Hematopoietic multipotent progenitor cell (in vitro differentiated cells): ENCODE measurements at places on chromosomes 3 and 15.

DNA sequence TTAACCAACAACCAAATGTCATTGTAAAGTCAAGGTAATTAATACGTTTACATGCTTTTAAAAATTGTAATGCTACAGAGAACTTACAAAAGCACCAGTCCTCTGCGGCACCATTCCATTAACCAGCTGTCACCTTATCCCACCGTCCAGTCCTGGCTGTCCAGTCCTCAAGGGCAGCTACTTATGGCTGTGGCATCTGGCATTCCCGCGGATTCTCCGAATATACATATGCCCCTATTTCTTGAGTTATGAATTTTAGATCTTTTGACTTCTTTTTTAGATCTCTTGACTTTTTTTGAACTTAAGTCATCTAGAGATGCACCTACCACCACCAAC is 382 bp upstream of the POMGNT2 start:
- no peak for DNase-seq

GRCh38 chr3:45948881-45949280 is 5.6 kb downstream of the CXCR6 start:
- DNase-seq, result no peak

GRCh38 chr3:110180733-110181132 is 843.4 kb upstream of the DPPA4 start:
- no peak for DNase-seq

DNA sequence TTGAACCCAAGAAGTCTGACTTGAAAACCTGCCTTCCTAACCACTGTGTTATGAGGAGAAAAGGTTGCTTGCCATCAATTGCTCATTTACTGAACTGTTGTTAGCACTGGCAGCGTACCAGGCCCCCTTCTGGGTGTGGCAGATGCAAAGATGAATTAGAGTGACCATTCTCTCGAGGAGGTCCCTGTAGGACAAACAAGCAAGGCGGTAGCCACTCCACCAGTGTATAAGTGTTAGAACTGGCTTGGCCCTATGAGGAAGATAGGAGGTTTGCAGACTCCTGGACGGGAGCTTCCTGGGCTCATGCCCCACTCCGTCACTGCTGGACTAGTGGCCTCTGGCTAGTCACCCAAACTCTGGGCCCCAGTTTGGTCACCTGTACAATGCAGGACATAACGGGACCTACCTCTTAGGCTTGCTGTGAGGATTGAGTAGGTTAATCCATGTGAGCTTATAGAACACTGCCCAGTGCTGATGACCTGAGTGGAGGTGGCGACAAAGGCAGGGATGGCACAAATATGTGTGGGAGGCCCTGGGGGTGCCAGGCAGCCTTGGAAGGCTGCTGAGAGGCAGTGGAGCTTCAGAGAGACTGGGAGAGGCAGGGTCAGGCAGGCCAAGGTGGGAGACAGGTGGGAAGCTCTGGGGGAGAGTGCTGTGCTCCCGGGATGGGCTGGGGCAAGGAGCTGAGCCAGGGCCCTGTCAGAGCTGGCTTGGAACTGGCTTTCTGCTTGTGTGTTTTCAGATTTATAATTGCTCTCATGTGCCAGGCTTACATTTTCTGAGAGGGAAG is 145.9 kb downstream of the DNAJB8 start:
- no peak for DNase-seq

- DNase-seq, result no peak
These were observed 547.8 kb upstream of the EPHA6 start for GRCh38 chr3:96266395-96267190.

DNA sequence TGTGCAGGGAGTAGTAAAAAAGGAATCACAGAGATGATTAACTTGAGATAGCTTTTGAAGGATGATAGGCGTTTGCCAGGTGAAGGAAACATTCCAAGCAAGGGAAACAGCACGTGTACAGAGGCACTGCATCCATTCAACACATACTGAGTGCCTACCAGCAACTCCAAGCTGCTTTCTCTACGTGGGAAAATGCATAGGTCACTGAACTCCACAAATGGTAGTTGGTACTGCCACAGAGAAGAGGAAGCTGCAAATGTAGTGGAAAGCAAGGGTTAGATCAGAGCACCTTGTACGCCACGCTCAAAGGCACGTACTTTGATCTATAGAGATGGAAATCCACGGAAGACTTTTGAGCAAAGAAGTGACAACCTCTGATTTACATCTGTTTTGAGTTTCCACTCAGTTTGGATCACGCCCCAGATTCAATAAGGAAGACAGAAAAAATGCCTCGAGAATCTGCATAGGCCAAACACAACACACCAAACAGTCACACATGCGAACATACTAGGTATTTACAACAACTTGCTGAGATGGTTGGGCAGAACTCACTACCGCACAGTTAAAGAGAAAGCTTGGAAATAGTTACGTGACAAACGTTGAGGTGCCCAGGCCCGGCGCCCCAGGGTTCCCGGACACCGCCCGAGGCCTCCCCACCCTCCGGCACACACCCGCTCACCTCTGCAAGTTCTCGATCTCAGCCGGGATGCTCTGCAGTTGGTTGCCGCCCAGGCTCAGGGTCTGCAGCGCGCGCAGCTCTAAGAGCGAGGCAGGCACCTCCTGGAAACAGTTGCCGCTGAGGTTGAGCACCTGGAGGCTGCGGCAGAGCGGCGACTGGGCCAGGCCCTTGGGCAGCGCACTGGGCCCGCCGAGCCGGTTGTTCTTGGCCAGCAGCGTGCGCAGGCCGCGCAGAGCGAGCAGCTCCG is 826 bp downstream of the LRRC58 start:
- DNase-seq, result peak; percentile 22

GRCh38 chr3:54939557-54940300 is 11.9 kb upstream of the LRTM1 start:
- DNase-seq, result no peak

DNA sequence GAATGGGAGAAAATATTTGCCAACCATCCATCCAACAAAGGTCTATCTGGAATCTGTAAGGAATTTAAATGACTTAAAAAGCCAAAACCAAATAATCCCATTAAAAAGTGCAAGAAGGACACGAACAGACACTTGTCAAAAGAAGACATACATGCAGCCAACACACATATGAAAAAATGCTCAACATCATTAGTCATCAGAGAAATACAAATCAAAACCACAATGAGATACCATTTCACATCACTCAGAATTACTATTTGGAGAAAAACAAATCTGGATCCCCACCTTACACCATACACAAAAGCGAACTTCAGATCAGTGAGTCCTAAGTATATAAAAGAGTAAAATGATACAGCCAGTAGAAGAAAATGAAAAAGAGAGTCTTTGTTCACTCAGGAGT is 58.6 kb upstream of the MNS1 start:
- DNase-seq, result no peak

- no peak for DNase-seq
These were observed 16.3 kb upstream of the EMC3 start for GRCh38 chr3:10002951-10003350.

GRCh38 chr3:152790651-152791387 is 44.1 kb upstream of the P2RY1 start:
- DNase-seq, result no peak

- DNase-seq, result no peak
These were observed 392.1 kb downstream of the NLGN1 start for GRCh38 chr3:173789530-173790162.

- peak; percentile 62 for DNase-seq
These were observed 35.4 kb upstream of the ATG7 start for GRCh38 chr3:11236588-11237461.

GRCh38 chr3:134704556-134704955 is 53.7 kb upstream of the KY start:
- no peak for DNase-seq

GRCh38 chr3:112338021-112338726 is 5.2 kb downstream of the CD200 start:
- DNase-seq, result no peak

- DNase-seq, result no peak
These were observed 48.7 kb downstream of the ZPLD1 start for GRCh38 chr3:102483556-102483955.

DNA sequence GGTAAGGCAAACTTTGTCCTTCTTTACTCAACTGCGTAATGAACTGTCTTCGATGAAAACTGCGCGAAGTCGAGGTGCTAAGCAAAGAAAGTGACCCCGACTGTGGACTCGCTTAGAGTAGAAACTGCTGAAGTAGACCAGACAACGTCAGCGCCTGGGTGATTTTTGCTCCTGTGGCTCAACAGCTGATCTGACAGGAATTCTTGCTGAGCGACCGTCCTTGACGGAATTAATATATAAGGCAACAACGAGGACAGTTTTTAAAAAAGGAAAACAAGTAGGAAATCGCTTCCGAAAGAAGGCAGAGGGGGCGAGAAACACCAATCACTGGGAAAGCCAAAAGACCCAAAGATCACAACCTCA is 541 bp downstream of the RPS27L start:
- DNase-seq, result peak; percentile 19

DNA sequence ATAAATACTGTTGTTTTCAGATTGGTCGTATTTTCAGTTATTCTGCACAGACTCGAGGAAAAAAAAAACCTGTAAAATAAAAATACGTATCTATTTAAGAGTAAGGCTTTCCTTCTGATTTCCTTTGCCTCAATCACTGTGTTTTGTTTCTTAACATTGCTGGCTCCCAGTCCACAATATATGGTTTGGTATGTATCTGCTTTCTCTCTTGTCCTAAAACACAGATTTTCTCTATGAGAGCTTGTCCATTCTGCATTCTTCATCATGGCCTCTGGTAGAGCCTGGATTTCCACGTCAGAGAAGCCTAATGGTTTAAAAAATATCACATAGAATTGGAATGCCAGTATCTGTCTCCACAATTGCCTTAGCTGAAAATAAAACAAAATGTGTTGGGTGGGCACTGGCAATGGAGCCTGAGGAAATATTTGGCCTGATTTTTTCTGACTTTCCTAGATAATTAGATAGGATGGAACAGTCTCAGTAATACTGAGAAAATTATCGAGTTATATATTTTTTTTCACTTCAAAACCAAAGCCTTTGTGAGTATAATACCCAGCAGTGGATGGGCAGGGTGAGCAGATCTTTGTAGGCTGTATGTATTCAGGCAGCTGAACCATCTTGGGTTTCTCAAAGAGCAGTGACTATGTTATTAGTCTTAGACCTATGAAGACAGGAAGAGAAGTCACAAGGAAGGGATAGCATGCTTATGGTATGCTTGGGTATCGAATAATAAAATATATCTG is 1.9 kb downstream of the CD200 start:
- DNase-seq, result no peak

- no peak for DNase-seq
These were observed 178.6 kb upstream of the LYSMD4 start for GRCh38 chr15:99911816-99912215.

DNA sequence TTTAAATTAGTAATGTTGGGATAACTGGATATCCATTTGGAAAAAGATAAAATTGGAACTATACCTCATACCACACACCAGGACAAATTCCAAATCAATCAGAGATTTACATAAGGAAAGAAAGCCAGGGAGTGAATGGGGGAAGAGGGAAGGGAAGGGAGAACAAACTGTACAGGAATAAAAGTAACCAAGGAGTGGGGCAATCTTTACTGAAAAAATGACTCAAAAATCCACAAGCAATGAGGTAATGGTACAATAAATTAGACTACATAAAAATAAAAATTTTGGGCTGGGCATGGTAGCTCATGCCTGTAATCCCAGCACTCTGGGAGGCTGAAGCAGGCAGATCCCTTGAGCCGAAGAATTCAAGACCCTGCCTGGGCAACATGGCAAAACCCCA is 82.6 kb downstream of the MLH1 start:
- no peak for DNase-seq

DNA sequence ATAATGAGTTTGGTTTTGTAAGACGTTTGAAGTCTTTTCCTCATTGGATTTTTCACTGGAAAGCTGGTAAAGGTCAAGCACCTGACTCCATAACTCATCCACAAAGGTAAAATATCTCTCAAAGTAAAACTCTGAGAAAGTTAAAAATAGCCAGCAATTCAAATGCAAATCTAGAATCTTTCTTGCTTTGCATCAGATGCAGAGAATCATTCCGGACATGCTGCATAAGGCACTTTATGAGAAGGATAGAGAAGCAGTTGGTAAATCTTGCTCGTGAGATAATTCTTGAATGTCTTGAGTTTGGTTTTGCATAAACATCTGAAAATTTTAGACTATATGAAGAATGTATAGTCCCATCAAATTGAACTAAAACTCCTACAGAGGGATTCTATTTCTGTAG is 9.1 kb downstream of the KCNMB2 start:
- DNase-seq, result no peak

- no peak for DNase-seq
These were observed 25.2 kb downstream of the ARHGEF3 start for GRCh38 chr3:56776556-56776950.
